ENCODE measurements at places on chromosomes 12 and 14.
A peak's percentile ranks its signal among the peaks of the same experiment; 100 is the strongest.

DNA sequence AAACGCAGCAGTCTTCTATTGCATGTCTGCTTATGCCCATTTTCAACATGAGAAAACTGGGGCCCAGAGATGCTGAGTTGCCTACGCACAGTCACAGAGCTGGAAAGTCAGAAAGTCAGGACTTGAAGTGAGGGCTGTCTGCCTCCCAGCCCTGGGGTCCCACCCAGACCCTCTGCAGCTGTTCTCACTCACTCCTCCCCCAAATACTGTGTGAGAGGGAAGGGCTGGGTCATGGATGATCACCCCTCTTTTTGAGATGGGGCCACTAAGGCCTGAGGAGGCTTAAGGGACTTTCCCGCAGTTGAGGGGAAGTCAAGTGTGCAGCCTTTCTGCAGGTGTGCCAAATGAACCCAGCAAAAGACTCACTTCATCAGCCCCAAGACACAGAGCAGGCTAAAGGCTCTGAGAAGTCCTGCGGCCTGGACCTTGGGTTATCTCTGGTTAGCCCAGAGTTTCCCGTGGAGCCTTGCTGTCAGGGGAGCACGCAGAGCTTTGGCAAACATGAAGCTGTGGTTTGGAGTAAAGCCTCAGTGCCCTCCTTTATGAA lies 18.7 kb downstream of the DTX1 start:
- DNase-seq = peak; percentile 88

GRCh38 chr12:111063295-111064026 lies 143.1 kb upstream of the MYL2 start:
- DNase-seq = no peak

GRCh38 chr14:70827752-70828151 lies 18.4 kb upstream of the MAP3K9 start:
- no peak for DNase-seq

DNA sequence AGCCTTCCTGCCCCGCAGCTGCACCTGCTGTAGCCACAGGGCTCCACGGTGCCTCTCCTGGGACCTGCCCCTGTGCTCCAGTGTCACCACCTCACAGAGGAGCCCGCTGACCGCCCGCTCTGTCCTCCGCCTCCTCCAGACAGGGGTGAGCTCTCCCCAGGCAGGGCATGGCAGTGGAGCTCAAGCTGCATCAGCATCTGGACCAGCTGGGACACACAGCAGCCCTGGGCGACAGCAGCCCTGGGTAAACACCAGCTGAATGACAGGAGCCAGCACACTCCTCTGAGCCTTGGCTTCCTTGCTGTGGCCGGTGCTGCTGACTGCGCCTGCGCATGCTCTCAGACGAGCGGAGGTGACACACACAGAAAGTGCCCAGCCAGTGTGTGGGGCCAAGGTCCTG lies 22.0 kb downstream of the CHGA start:
- no peak for DNase-seq

GRCh38 chr12:120249875-120250795 lies 15.4 kb downstream of the PXN start:
- DNase-seq = no peak

DNA sequence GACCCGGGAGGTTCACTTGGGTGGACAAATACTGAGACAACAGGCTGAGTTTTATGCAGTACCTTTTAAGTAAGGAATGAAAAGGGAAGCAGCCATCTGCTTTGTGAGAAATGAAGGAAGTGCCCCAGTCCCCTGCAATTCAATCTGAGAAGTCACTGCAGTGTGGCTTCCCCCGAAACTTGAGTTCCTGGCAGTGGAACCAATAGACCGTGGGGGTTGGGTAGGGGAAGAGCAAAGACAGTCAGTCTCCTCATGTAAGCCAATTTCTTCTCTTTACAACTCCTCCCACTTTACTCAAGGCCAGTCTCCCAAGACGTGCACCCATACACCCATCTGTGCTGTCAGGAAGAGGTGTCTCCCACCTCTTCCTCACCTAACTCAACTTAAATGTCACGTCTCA lies 206.5 kb downstream of the BCAT1 start:
- no peak for DNase-seq

- DNase-seq = no peak
These were observed 22.3 kb downstream of the PTPRO start for GRCh38 chr12:15344561-15344960.

DNA sequence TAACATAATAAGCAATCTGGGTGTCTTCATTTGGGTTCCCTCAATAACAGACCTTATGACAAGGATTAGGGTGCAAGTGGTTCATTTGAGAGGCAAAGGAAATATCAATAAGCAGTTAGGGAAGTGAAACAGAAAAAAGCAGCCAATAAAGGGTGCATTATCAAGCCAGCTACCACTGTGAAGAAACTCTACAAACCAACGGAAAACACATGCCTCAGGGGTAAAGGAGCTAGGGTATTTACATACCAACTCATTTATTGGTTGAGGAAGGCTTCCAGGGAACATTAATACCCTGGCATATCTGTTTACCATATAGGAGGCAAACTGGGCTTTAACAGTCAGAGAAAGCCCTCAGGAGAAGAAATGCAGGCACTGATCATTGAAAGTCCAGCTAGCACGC lies 22.7 kb upstream of the IFNG-AS1 start:
- DNase-seq = no peak

DNA sequence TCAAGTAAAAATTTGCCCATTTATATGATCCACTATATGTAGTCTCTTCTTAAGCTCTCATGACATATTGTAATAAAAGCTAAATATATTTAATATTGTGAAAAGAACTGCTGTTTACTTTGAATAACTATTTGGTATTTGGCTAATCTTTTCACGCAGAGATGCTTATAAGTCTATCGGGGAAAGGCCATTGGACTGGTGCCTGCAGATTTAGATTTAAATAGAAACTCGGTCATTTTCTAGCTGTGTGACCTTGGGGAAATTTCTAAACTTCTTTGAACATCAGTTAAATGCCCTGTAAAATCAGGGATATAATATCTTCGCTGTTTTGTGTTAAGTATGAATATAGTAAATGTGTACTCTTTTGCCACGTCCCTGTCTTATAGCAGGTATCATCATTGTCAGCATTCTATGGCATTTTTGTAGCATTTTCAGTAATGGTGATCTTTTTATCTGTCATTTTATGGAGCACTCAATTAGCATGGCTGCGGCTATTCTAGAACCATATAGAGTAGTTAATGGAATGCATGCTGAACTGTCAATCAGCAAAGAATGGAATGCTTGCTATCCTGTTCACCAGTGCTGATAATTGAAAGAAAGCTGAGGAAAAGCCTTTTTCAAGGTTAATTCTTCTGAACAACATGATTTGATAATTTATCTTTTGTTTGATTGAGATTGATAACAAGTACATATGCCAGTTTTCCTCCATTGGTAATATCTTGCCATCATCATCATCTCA lies 181.2 kb downstream of the TMTC2 start:
- DNase-seq = no peak

- no peak for DNase-seq
These were observed 373.0 kb downstream of the CCDC91 start for GRCh38 chr12:28563286-28563685.

DNA sequence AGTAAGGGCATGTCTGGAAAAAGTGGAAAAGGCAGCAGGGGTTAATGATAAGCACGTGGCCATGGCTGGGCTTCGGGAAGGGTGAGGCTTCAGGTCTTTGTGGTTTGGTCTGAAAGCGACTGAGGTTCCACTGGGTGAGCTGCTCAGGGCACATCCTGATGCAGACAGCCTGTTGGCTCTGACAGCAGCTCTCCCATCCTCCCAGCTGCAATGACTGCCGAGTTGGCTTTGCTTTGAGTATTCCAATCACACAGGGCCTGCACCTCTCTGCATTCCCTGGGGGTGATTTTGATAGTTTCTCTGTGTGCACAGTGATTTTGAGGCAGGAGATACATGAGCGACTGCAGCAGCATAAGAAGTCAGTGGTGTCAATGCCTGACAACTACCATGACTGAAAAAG lies 390.7 kb downstream of the APAF1 start:
- no peak for DNase-seq

- DNase-seq = no peak
These were observed 841 bp downstream of the GLI1 start for GRCh38 chr12:57460468-57460784.

GRCh38 chr12:59938190-59938962 lies 342.5 kb downstream of the SLC16A7 start:
- no peak for DNase-seq

DNA sequence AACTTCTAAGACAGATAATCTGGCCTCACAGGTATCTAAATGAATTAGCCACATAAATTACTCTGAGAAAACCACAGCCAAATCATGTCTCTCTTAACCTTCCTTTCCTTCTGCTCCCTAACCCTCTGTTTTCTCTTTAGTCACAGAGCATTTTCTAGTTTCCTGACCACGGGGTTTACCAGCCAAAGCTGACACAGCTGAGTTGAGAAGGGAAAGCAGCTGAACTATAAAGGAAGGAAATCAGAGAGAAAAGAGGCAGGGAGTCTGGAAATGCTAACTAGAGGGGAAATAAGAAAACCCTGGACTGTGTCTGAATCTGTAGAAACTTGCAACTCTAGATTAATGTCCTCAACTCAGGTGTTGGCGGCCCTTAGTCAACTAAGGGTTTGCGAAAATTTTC lies 24.4 kb downstream of the ANKS1B start:
- no peak for DNase-seq

- no peak for DNase-seq
These were observed 33.5 kb downstream of the UNC79 start for GRCh38 chr14:93464271-93464670.

GRCh38 chr14:39217214-39217879 lies 16.4 kb upstream of the MIA2 start:
- no peak for DNase-seq

DNA sequence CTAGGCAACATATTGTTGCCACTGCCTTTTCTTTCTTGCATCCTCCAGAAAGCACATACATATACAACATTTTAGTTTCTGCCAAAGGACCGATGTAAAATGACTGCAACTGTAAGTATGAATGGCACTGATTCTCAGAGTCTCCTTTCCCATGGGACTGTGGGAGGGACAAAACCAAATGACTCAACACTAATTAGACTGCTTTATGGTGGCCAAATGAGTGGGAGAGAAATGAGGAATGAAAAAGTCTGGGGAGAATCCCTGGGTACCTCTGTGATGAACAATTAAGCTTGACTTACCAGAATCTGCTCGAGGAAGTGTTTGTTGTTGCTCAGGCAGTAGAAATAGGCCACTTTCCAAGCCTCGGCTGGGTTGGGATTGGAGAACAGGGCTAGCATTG lies 10.1 kb downstream of the ZFYVE26 start:
- DNase-seq = no peak

GRCh38 chr12:111158992-111159391 lies 209.9 kb downstream of the PHETA1 start:
- no peak for DNase-seq

DNA sequence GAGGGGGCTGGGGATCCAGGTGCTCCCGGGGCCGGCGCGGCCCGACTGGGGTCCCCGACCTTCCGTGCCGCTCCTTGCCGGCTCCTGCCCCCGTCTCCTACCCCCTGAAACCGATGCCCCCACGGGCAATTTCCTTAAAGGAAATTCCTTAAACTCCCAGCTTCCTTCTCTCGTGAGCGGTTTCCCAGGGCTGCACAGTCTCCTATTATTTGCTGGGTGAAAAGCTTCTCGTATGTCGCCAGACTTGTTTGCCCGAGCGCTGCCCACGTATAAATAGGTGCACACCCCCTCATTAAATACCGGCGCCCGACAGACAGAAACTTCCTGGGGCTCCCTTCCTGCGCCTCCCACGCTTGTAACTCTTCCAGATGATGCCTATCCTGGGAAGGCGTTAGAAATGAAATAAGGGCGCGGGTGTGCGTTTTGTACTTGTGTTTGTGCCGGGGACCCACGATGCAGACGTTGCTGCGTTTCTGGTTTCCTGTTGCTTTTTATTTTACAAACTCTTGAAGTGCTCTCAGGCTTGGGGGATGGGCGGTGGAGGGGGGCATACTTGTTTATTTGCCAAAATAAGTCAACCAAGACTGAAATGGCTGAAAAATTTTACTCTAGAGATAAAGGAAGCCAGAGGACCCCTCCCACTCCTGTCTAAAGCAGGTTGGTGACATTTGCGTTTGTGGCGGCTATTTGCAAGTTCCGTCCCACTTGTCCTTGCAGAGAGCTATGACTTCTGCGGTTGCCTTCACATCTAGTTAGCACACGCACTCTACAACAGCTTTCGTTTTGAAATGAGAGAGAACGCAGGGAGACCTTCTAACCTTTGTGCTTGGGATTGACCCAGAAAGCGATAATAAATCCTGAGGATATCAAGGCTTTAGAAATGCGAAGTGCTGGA lies 1.0 kb downstream of the HIP1R start:
- DNase-seq = peak; percentile 45

DNA sequence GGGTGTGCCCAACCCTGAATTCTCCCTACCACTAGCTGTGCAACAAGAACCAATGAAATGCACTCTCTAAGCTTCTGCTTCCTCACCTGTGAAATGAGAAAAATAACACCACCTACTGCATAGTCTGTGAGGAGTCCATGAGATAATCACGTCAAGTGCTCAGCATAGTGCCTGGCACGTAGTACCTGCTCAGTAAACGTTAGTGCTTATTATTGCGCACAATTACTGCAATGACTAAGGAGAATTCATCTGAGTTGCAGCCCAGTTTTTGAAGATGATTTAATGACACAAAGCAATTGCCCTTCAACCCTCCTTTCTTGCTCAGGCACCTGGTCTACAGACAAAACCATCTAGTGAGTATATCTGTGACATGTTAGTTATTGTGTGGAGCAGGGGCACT lies 8.8 kb downstream of the VDR start:
- DNase-seq = no peak

- DNase-seq = peak; percentile 96
These were observed 34.5 kb upstream of the LGALS3 start for GRCh38 chr14:55094292-55095157.

DNA sequence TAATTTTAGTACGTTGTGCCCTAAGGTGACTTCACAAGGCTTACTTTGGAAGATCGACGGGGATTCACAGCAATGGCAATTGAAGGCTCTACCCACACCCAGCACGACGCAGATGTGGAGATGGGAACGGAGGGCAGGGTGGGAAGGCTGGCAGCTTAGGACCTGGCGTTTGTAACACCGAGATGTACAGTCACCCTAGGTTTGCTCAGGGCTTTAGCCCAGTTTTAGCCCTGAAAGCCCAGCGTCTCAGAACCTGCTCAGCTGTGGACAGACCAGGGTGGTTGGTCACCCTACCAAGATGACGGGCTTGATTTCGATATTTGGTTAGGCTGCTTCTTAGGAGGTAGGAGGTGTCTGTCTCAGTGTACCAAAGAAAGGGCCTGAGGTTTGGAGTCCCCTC lies 100.5 kb upstream of the MED13L start:
- DNase-seq = no peak

- no peak for DNase-seq
These were observed 11.8 kb upstream of the CEBPE start for GRCh38 chr14:23130871-23131270.
